ENCODE measurements at places on chromosomes 6 and 20.

DNA sequence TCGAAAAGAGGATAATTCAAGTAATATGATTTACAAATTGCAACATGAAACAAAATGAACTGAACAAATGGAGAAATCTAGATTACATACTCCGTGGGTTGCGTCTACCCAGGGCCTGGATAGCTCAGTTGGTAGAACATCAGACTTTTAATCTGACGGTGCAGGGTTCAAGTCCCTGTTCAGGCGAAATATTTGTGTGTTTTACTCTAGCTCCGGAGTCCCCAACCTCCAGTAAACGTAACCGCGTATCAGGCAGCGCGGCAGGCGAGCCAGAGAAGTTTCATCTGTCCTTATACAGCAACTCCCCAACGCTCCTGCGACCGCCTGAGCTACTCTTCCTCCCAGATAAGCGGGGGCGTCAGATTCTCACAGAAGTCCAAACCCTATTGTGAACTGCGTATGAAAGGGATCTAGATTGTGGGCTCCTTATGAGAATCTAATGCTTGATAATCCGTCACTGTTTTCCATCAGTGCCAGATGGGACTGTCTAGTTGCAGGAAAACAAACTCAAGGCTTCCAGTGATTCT lies 176.1 kb downstream of the TRIM27 start:
- DNase-seq: peak; percentile 86

GRCh38 chr20:40397467-40397866 lies 291.6 kb downstream of the MAFB start:
- no peak for DNase-seq

- DNase-seq: no peak
Measured at GRCh38 chr6:30156262-30156599, 4.8 kb downstream of the TRIM10 start.

- no peak for DNase-seq
Measured at GRCh38 chr6:27168586-27169443, 78.7 kb upstream of the PRSS16 start.

DNA sequence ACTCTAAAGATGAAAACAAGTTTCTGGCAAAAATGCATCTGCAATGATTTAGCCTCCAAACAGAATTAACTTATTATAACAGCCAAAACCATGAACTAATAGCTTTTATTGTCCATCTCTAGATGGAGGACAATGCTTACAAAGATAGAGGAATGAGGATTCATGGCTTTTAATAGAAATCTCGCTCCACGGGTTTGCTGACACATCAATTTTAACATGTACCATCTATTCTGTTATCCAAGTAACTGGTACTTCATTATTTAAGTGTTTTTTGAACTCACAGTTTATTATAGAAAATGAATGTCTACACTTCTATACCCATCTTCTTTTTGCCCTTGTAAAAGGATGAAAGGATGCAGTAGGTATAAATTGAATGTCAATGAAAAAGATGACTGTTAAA lies 10.8 kb downstream of the TMX4 start:
- no peak for DNase-seq

DNA sequence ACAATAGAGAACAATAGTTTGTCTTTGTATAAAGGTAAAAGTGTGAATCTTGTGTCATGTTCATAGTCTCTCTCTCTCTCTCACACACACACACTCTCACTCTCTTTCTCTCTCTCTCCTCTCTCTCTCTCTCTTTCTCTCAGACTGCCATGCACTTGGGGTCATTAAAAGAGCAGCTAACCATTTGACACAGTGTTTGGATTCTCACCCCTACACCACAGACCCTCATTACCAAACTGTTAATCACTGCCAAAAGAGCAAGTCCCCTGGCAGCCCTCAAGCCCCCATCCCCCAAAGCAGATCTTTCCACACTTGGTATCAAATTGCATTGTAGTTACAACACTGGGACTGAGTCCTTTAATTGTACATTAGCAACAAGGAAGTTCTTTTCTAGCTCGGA lies 305.8 kb upstream of the RSPO3 start:
- no peak for DNase-seq

DNA sequence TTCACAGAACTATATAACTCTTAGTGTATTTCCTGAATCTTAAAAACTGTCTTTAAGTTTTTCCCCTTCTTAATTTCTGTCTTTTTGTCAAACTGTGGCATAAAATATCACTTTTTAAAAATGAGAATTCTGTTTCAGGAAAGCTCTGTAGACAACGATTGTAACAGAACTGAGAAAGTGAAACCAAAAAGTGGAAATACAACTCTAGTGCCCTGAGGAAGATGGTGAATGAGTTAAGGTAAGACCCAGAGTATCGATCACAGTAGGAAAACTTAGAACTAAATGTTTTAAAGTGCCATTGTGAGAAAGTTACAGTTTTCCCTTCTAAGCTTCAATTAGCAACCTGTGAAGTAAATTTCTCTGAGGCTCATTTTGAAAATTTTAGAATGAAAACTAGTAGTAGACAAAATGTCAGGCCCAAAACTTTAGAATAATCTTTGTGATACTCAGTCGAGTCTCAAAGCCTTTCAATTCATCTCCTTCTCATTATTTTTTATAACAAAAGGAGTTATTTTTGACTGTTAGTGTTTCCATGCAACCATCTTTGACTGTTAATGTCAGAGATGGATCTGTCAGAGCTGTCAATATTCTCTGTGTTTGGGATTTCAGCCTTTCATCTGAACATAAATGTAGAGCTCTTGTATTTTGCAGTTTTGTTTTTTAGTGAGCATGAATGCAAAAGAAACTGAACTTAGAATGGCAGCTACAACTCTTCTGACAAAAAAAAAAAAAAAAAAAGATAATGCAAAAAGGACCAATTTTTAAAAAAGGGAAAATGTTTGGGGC lies 19.0 kb upstream of the TRDN start:
- DNase-seq: no peak

- no peak for DNase-seq
Measured at GRCh38 chr20:64156886-64157875, 7.1 kb upstream of the MYT1 start.

DNA sequence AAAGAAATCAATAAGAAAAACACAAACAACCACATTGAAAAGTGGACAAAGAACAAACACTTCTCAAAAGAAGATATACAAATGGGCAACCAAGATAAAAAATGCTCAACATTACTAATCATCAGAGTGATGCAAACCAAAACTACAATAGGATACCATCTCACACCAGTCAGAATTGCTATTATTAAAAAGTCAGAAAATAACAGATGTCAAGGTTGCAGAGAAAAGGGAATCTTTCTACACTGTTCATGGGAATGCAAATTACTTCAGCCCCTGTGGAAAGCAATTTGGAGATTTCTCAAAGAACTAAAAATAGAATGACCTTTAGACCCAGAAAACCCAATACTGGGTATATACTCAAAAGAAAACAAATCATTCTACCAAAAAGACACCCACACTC lies 29.8 kb downstream of the KIF6 start:
- DNase-seq: no peak

- no peak for DNase-seq
Measured at GRCh38 chr6:132684272-132684671, 25.3 kb upstream of the TAAR1 start.

All from activated CD4-positive, alpha-beta T cell treated with anti-CD3 and anti-CD28 coated beads, Interleukin-10, Interleukin-2, amounts not matched to agents 100 ng/mL and 50 ng/mL, durations not matched to agents 16 hours and 8 hours (primary cell).